GM23248 (cell line): ENCODE measurements at places on chromosomes 6 and 20.
A peak's percentile ranks its signal among the peaks of the same experiment; 100 is the strongest.

GRCh38 chr20:39849171-39849570, 839.9 kb downstream of the MAFB start:
- no peaks in the 10 kb centered on the region for H3K36me3 ChIP-seq
- H3K4me3 ChIP-seq = no peak overlapping the region
- peak overlapping the region; percentile 90 for H3K27ac ChIP-seq
- H3K4me1 ChIP-seq = peaks cover 53% of the 10 kb centered on the region

GRCh38 chr6:30821862-30822784, 62.2 kb upstream of the DDR1 start:
- peaks cover 47% of the 10 kb centered on the region for H3K4me1 ChIP-seq
- no peak overlapping the region for H3K27ac ChIP-seq
- peak; percentile 63 for DNase-seq
- no peak overlapping the region for H3K4me3 ChIP-seq

- no peak for DNase-seq
- H3K27me3 ChIP-seq = no peaks in the 10 kb centered on the region
- H3K4me1 ChIP-seq = peaks cover 11% of the 10 kb centered on the region
- H3K27ac ChIP-seq = no peak overlapping the region
- H3K36me3 ChIP-seq = no peaks in the 10 kb centered on the region
These were observed 5.8 kb downstream of the BTN3A3 start for GRCh38 chr6:26445934-26446667.

DNA sequence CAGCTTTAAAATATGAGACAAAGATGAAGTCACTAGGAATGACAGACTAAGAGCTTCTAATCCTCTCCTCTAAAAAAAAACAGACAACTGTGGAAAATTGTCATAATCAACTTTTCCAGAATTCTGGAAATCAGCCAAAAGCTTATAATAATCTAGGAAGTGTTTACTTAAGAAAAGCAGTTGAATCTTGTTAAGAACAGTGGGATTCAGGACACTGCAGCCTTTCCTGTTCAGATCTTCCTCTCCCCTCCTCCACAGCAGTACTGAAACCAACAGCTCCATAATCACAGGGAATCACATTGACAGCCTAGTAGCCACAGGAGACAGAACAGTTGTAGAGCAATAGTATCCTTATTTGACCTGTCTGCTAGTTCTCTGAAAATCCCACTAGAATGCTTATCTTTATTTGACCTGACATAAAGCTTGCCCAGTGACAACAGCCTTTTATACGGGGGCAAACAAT, 41.6 kb downstream of the IBTK start:
- H3K27ac ChIP-seq = no peak overlapping the region
- DNase-seq = no peak
- H3K4me1 ChIP-seq = no peaks in the 10 kb centered on the region
- H3K4me3 ChIP-seq = no peak overlapping the region
- H3K36me3 ChIP-seq = peaks cover 63% of the 10 kb centered on the region
- H3K27me3 ChIP-seq = no peaks in the 10 kb centered on the region

GRCh38 chr20:14193885-14194284, 143.5 kb downstream of the FLRT3 start:
- no peak overlapping the region for H3K27ac ChIP-seq
- H3K4me1 ChIP-seq = peaks cover 33% of the 10 kb centered on the region
- no peaks in the 10 kb centered on the region for H3K27me3 ChIP-seq
- H3K36me3 ChIP-seq = no peaks in the 10 kb centered on the region
- DNase-seq = no peak
- no peak overlapping the region for H3K4me3 ChIP-seq

- H3K4me1 ChIP-seq = peaks cover 47% of the 10 kb centered on the region
- no peaks in the 10 kb centered on the region for H3K27me3 ChIP-seq
- DNase-seq = no peak
- H3K4me3 ChIP-seq = no peak overlapping the region
- H3K36me3 ChIP-seq = no peaks in the 10 kb centered on the region
- no peak overlapping the region for H3K27ac ChIP-seq
These were observed 62.3 kb upstream of the KCNQ5 start for GRCh38 chr6:72559555-72559954.

DNA sequence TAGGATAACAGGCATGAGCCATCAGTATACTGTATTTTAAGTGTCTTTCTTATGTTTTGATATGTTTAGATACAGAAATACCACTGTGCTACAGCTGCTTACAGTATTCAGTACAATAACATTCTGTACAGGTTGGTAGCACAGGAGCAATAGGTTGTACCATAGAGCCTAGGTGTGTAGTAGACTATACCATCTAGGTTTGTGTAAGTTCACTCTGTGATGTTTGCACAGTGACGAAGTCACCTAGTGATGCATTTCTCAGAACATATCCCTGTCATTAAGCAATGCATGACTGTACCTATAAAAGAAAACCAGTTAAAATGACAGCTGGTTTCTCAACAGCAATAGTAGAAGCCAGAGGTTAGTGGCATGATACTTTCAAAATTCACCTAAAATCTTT, 3.0 kb upstream of the ZBTB24 start:
- H3K4me3 ChIP-seq = no peak overlapping the region
- peaks cover 7% of the 10 kb centered on the region for H3K4me1 ChIP-seq
- H3K27me3 ChIP-seq = no peaks in the 10 kb centered on the region
- no peak for DNase-seq
- H3K27ac ChIP-seq = no peak overlapping the region

DNA sequence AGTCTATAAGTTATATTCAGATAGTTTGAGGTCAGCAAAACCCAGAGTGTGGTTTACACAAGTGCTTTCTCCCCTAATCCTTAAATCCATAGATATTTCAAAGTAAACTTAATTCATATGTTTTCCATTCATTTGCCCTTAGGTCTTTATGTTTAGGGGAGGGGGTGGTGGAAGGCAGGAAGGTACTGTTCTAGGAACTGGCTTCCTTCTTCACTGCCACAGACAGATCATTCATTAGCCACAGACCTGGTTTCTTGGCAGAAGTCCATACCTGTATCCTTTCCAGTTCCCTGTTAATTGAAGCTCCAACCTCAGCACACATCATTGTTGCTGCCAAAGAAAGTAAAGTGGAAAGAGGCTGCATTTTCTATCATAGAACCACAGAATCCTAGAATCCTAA, 123.0 kb downstream of the AIG1 start:
- H3K36me3 ChIP-seq = no peaks in the 10 kb centered on the region
- no peak for DNase-seq
- peaks cover 28% of the 10 kb centered on the region for H3K4me1 ChIP-seq
- no peak overlapping the region for H3K4me3 ChIP-seq

DNA sequence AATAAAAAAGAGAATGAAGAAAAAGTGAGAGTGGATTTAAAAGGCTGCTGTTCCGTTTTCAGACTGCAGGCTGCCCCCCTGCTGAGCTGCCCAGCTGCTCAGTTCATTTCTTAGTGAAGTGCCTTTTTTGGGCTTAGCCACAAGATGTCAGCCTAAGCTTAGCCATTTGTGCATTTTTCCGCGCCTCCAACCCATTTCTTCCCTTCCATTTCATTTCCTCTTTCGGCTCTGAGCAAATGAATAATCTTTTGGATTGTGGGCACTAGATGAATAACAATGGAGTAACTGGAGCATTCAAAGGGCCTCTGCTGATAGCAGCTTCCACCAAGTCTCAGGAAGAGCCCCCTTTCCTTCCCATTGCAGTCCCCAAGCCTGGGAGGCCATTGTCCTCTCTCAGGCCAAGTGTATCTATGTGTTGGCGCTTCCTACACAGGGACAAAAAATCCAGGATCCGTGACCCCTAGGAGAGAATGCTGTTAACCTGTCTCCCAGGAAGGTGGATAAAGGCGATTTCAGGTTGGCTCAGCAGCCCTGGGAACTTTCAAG, 83.5 kb upstream of the SPTLC3 start:
- peak; percentile 92 for DNase-seq
- no peak overlapping the region for H3K27ac ChIP-seq
- no peaks in the 10 kb centered on the region for H3K36me3 ChIP-seq
- no peak overlapping the region for H3K4me3 ChIP-seq
- H3K27me3 ChIP-seq = peaks cover 24% of the 10 kb centered on the region
- peaks cover 37% of the 10 kb centered on the region for H3K4me1 ChIP-seq

DNA sequence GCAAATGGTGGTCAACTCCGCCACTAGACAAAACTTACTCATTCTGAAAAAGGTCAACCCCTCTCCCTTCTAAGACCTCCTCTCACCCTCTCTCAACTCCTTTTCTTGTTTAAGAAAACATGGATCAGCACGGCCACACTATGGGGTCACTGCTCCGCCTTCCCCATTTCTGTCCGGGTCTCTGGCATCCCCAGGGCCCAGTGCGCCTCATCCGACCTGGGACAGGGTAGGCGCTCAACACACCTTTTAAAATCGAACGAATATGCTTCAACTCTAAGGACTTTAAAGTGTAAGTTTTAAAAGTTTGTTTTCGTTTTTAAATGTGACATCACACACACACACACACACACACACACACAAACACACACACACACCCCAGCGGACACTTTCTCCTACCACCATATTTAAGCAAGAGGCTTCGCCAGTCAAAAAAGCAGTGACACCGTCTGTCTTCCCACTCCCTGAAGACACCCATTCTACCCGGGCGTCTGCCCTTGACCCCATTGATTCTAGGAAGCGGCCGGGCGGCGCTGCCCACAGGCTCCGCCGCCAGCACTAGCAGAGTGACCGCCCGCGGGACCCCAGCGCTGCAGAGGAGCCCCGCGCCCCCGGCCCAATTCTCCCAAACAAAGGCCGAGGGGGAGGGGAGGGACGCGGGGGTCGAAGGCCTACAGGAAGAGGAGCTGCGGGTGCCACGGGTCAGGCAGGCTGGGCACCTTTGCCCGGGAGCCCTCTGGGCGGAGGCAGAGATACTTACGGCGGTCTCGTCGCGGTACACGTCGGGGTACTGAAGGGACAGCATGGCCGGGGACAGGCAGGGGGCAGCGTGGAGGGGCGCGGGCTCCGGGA, 568 bp downstream of the PREP start:
- H3K36me3 ChIP-seq = no peaks in the 10 kb centered on the region
- peak; percentile 70 for DNase-seq
- peak overlapping the region; percentile 97 for H3K4me3 ChIP-seq
- no peaks in the 10 kb centered on the region for H3K27me3 ChIP-seq

- peaks cover 41% of the 10 kb centered on the region for H3K4me1 ChIP-seq
- DNase-seq = peak; percentile 15
- H3K27me3 ChIP-seq = no peaks in the 10 kb centered on the region
These were observed 39.1 kb upstream of the ATXN1 start for GRCh38 chr6:16800341-16800740.

- peak; percentile 67 for DNase-seq
- H3K4me3 ChIP-seq = peak overlapping the region; percentile 43
- peaks cover 43% of the 10 kb centered on the region for H3K4me1 ChIP-seq
- no peaks in the 10 kb centered on the region for H3K27me3 ChIP-seq
These were observed 298.2 kb upstream of the MARCKS start for GRCh38 chr6:113558966-113559365.

DNA sequence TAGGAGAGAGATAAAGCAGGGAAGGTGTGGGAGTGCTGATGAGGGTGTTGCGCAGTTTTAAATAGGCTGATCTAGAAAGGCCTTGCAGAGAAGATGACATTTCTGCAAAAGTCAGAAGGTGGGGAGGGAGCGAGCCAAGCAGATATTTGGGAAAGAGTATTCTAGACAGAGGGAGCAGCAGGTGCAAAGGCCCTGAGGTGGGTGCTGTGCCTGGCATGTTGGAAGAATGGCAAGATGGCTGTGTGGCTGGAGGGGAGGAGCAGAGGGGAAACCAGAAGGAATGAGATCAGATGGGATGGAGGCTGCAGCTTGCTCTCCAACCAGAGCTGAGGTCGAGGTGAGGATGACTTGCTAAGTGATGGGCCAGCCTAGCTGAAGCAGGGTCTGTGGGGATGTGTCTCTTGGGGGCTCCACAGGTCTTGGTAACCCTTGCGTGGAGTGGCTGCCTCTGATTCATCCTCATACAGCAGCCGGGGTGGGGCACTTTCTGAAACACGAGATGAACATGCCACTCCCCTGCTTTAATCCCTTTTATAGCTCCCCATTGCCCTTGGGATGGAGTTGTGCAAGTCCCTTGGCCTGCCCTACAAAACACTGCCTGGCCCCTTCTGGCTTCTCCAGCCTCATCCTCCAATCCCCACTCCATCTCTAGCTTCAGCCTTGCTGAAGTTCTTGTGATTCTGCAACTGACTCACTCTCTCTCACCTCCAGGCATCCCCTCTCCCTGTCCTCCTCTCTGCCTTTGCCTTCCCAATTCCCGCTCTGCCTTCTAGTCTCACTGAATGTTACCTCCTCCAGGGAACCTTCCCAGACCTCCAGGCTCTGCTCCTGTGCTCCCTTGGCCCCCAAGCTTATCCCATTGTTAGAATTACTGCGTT, 94.1 kb downstream of the CDH22 start:
- H3K4me3 ChIP-seq = no peak overlapping the region
- no peaks in the 10 kb centered on the region for H3K4me1 ChIP-seq
- no peak overlapping the region for H3K27ac ChIP-seq
- H3K36me3 ChIP-seq = no peaks in the 10 kb centered on the region

GRCh38 chr6:107666981-107667601, 157.0 kb downstream of the SCML4 start:
- no peak for DNase-seq
- peaks cover 12% of the 10 kb centered on the region for H3K4me1 ChIP-seq
- H3K36me3 ChIP-seq = no peaks in the 10 kb centered on the region
- H3K4me3 ChIP-seq = no peak overlapping the region
- no peak overlapping the region for H3K27ac ChIP-seq

DNA sequence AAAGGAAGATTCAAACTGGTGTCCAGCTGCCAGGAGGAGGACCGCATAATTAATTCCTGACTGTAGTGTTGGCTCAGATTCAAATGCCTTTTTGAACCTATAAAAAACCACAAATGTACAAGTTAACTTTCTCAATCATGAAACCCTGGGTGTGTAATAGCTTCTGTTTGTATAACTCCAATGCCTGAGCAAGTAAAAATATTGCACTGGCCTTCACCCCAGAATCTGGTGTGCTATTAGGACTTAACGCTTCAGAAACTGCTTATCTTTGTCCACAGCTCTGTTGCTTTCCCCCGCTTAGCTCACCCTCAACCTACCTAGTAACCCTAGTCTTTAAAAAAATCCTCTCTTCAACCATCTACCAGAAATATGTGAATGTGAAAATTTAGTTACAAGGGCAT, 119.1 kb upstream of the MAP7 start:
- peaks cover 12% of the 10 kb centered on the region for H3K4me1 ChIP-seq
- DNase-seq = peak; percentile 83
- H3K4me3 ChIP-seq = peak overlapping the region; percentile 10; the same call in 1 of the 2 replicates
- no peaks in the 10 kb centered on the region for H3K27me3 ChIP-seq

DNA sequence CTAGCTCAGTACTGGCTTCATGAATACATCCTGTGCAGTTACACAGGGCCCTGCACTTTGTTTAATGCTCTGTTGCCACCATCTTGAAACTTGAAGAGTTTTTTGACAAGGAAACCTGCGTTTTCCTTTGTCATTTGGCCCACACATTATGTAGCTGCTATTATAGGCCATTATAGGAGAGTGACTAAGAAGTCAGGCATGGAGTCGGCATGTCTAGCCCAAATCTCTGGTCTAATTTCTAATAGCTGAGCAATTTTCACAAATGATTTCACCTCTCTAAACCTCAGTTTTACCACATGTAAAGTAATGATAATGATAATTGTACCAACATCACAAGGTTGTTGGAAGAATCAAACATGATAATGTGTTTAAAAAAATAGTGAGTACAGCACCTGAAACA, 67.1 kb upstream of the MYLIP start:
- no peaks in the 10 kb centered on the region for H3K4me1 ChIP-seq
- no peak overlapping the region for H3K27ac ChIP-seq
- no peak overlapping the region for H3K4me3 ChIP-seq
- peak; percentile 26 for DNase-seq
- peaks cover 12% of the 10 kb centered on the region for H3K27me3 ChIP-seq

- 0 out of 2 replicates have a peak, but pooled peaks cover 9% of the 10 kb centered on the region for H3K4me1 ChIP-seq
- H3K27me3 ChIP-seq = no peaks in the 10 kb centered on the region
- H3K27ac ChIP-seq = no peak overlapping the region
These were observed 34.7 kb upstream of the FKBP1A start for GRCh38 chr20:1427457-1428054.
